ENCODE measurements at places on chromosomes 3 and 15.

GRCh38 chr3:186511245-186511644 lies 32.9 kb downstream of the CRYGS start:
- no peak for DNase-seq

DNA sequence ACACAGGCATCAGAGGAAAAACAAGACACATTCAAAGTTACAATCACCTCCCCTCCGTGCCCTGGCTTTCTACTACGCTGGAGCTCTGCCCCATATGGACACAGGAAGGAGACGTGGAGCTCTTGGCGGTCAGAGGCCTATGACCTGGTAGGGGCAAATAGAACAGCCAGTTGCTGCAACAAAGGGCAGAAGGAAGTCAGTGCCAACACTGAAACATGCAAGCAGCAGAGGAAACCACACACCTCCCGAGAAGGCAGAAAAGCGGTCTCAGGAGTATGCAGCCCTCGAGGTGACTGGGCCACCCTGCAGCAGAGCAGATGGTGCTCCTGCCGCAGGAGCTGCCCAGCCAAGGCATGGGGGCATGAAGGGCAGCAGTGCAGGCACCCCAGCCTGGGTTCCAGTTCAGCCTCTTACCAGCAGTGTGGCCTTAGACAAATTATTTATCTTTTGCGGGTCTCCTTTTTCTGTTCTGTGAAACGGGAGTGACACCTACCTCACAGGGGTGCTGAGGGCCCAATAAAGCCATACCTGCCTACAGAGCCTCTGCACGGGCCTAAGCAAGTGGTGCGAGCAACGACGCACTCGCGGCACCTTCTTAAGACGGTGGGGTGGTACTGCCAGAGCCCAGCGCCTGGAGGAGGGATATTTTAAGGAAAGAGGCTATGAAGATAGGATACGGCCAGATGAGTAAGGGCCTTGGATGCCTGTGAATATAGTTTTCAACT lies 8.6 kb downstream of the ZXDC start:
- DNase-seq: no peak

DNA sequence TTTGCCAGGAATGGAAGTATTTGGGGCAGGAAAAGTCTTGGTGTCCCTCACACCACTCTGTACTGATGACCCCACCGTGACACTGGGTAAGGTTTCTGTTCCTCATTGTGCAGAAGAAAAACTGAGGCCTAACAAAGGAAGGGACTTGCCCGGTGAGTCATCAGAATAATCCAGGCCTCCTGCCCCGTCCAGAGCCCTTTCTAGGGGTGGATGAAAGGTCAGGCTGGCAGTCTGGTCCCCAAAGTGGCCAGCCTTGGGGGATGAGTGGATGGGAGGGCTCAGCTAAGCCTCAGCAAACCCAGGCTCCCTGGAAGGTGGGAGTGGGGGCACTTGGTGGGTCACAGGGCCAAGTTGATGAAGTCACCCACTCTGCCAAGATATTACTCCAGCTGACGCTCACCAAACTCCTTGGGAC lies 2.3 kb upstream of the DNAH1 start:
- DNase-seq: no peak

DNA sequence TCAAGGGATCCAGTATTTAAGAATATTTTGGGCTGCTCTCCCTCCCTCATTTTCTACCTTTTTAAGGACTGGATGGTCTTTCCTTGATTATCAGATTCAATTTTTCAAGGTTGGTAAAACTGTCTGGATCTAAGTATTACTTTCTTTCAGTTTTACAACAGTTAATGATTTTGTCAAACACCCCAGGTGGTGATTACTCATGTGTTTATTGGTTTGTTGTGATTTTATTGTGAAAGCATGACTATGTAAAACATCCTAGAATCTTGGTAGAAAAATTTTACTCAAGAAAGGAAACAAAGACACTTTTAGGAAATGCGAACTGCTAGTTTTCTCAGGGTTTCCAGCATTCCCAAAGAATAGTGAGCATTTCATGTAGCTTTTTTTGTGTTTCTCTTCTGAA lies 7.3 kb downstream of the GTF2E1 start:
- DNase-seq: no peak

GRCh38 chr3:27573780-27574437 lies 89.7 kb upstream of the SLC4A7 start:
- DNase-seq: no peak

DNA sequence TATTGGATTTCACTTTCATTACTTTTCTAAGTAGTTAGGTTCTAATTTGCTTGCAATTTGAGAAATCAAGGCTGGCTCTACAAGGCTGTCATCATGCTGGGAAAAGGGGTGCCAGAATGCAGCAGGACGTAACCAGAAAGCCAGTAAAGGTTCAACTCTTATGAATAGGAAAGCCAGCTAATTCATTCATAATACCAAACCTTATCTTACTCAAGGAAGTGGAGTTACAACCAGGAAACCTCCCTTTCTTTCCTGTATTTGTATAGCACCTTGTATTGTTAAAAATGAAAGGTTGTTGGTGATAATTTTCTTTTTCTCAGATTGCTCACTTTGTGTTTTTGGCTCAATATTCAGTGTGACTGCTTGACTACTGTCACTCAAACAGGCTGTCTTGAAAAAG lies 109.4 kb downstream of the FILIP1L start:
- DNase-seq: no peak

- DNase-seq: no peak
These were observed 7.6 kb downstream of the CTSH start for GRCh38 chr15:78937132-78937739.

DNA sequence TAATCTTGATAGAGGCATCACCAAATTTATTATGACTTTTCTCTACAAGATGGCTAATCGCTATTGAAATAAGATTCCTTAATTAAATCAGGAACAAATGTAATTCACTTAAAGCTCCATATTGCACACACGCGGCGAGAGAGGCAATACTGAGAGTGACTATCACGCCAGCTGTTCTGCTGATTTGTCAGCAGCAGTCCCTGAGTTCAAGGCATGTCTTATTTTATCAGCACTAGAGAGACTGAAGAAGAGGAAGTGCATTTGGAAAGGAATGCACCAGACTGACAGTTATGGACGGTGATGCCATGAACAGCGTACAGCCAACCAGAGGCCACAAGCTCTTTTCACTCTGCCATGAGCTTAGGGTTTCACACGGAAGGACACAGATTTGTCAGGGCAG lies 83.6 kb upstream of the SLCO3A1 start:
- DNase-seq: no peak

GRCh38 chr3:120429921-120430361 lies 20.9 kb downstream of the FSTL1 start:
- DNase-seq: no peak

GRCh38 chr15:56856934-56857333 lies 61.5 kb upstream of the TCF12 start:
- no peak for DNase-seq

GRCh38 chr3:142578329-142579223 lies at the start of gene ATR:
TSS of gene ATR (minus strand) at chr3:142578733. CDS start at chr3:142578704, 29 bp downstream.
- DNase-seq: peak; percentile 98

DNA sequence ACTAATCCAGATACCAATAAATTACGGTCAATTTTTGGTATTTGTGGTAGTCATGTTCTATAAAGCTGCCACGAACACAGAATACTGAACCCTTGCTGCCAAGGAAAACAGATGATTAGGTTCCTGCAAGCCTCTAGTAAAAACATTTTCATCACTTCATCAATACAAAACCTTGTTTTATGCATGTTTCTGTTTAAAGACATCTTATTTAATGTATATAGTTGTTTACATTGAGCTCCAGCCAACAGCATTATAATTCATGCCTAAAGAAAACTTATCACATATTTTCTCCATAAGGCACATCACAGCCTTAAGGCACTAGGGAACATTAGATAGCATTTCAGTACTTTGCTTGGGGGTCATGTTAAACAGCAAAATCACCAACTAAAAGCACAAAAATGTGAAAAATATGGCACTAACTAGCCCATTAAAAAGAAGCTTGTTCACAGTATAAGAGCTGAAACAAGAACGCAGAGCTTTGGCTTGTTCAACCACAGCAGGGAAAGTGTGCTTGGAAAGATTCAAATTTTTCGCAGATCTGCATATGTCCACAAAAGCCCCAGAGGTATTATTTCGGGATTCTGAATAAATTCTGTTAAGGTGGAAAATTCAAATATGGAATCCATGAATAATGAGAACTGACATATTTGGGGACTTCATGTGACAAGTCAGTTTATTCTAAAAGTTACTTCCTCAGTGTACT lies 27.7 kb downstream of the POLQ start:
- no peak for DNase-seq

DNA sequence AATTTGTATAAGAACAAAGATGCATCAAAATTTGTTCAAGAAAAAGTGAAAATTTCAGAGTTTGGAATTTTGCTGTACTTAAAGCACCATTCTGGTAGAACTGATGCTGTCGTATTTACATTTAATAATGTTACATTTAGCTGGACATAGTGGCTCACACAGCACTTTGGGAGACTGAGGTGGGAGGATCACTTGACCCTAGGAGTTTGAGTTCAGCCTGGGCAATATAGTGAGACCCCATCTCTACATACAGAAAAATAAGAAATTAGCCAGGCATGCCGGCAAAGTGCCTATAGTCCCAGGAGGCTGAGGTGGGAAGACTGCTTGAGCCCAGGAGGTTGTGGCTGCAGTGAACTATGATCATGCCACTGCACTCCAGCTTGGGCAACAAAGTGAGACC lies 51.5 kb upstream of the SKIL start:
- DNase-seq: no peak

All from hepatocyte (in vitro differentiated cells).